Fibroblast of skin of left biceps (primary cell): ENCODE measurements at places on chromosomes 11 and 22.

- no peak for DNase-seq
These were observed 2.5 kb downstream of the OR56B4 start for GRCh38 chr11:6110011-6110410.

- no peak for DNase-seq
These were observed 720.9 kb downstream of the BRD1 start for GRCh38 chr22:49106842-49107152.

- DNase-seq: no peak
These were observed 60.9 kb upstream of the USP47 start for GRCh38 chr11:11780858-11781257.

DNA sequence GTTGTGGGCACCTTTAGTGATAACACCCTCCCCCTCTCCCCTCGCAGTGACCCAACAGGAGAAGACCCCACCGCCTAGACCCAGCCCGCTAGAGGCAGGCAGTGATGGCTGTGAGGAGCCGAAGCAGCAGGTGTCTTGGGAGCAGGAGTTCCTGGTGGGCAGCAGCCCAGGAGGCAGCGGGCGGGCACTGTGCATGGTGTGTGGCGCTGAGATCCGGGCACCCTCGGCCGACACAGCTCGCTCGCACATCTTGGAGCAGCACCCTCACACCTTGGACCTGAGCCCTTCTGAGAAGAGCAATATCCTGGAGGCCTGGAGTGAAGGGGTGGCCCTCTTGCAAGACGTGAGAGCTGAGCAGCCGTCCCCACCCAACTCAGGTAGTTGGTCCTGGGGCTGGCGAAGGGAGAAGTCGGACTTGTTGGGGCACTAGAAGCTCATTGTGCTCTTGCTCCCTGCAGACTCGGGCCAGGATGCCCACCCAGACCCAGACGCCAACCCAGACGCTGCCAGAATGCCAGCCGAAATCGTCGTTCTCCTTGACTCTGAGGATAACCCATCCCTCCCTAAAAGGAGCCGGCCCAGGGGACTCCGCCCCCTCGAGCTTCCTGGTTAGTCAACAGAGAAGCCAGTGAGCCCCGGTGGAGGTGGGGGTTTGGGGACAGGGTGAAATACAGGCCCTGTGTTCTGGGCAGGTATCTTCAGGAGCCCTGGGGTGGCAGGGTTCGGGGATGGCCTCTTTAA is 4.7 kb downstream of the SPINDOC start:
- DNase-seq: no peak

DNA sequence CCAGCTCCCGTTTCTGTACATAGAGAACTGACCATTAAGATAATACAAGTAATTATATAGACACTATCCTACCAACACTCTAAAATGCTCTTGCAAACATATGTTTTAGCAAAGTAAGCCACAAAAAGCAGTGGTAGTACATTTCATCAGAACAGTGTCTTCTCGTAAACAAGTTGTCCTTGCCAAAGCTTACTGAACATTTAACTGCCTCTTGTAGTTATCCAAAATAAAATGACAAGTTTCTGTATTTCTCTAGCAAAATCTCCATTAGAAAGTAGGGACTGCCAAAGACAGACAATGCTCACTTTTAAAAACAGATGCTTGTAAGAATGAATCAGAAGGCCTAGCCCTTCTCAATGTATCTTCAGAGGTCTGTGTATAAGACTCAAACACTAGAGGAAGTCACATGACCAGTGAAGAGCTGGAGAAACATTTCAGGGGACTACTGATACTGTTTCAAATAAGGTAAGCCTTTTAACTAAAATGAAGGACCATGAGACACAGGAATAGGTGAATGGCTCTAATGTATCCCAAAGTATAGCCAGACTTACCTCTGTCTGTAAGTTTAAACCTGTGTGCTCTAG is 7.8 kb upstream of the ZC3H12C start:
- DNase-seq: no peak

DNA sequence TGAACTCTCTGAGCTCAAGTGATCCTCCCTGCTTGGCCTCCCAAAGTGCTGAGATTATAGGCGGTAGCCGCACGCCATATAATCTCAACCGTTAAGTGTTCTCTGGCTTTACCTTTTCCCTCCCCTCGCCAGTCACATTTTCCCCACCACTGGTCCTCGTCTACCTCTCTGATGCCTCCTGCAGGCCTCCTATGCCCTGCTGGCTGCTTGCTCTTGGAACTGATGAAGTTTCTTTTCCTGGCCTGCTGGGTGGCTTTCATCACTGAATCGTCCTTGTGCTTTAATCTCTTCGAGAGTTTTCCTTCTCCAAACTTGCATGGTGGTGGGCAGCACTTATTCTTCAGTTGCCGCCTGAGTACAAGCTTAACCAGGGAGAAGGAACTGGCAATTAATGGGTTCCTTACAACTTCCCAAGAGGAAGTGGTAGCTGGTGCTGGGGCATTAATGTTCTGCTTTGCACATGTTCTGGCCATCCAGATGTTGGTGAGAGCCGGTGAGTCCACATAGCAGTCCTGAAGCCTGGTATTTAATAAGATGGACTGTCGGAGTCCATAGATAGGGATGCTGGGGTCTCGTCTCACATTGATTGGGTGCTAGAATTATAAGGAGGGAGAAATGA is 1.3 kb downstream of the C22orf31 start:
- DNase-seq: no peak

- DNase-seq: no peak
These were observed 52.1 kb upstream of the EIF3M start for GRCh38 chr11:32531528-32531927.

DNA sequence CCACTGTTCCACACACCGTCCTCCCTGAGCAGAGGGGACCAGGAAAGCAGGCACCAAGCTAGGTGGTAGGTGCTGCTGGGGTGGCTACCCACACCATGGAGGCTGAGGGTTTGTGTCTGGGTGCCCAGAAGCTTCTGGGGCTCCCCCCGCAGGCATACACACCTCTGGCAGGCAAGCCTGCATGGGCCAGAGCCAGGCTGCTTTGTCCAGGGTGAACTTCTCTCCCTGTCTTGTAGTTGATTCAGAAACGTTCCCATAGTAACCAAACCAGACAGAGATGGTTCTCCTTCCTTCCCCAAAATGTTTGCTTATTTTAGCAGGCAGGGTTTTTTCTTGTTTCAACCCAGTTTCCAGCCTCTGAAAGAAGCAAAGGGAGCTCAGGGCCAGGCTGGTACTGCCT is 40.9 kb upstream of the SUSD2 start:
- DNase-seq: no peak

- DNase-seq: no peak
These were observed 1.9 kb downstream of the SLC5A1 start for GRCh38 chr22:32044913-32045312.

GRCh38 chr11:71191201-71191600 is 61.2 kb downstream of the SHANK2 start:
- DNase-seq: no peak

- no peak for DNase-seq
These were observed 779.1 kb downstream of the BRD1 start for GRCh38 chr22:49048591-49048990.

DNA sequence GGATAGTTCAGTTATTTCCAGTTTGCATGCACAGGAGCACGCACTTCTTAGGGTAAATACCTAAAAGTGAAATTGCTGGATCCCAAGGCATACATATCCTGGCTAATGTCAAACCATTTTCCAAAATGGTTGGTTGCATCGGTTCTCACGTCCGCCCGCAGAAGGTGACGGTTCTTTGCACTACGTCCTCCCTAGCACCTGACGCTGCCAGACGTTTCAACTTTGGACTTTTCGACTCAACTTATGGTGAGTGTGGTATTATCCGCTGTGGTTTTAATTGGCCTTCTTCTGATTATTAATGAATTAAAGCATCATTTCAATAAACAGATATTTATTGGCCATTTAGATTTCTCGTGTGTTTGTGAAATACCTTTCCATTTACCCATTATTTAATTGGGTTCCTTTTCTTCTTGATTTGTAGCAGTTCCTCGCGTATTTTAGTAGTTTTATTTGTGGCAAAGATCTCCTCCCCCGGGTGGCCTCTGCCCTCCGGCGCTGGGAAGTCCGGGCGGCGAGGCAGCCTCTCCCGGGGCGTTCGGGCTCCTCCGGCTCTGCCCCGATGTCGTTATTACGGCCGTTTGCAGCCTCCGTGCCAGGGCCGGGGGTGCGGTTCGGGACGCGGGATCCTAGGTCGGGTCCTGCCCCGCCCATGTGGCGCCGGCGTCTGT is at the start of gene JHY:
JHY (plus strand) TSS at position 571 of the 668 bp plus-strand sequence. CDS start 3,091 bp downstream, outside the sequence.
- DNase-seq: no peak

- no peak for DNase-seq
These were observed 23.1 kb downstream of the PIH1D2 start for GRCh38 chr11:112050721-112051120.

DNA sequence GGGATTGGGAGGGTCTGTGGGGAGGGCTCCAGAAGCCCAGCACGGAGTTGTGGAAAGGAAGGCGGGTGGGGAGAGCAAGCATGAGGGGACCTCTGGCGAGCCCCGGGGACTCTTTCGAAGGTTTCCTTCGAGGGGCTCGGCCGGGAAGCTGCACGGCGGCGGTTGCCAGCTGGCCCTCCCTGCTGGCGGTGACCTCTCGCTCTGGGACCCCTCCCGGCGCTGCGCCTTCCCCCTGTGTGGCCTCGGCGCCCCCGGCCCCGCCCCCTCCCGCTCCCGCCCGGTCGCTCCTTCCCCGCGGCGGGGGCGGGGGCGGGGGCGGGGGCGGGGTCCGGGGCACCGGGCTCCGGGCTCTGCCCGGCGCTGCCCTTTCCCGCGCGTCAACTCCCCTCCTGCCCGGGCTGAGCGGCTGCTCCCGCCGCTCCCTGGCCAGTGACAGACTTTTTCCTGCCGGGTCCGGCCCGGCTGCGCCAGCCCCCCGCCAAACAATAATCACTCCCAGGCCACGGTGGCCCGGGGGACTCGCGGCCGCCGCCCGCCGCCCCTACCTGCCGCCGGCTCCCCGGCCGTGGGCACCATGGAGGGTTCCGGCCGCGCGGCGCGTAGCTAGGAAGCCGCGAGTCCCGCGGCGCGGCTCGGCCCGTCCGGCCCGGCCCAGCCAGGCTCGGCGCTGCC is 941 bp downstream of the CLCF1 start:
- DNase-seq: no peak

DNA sequence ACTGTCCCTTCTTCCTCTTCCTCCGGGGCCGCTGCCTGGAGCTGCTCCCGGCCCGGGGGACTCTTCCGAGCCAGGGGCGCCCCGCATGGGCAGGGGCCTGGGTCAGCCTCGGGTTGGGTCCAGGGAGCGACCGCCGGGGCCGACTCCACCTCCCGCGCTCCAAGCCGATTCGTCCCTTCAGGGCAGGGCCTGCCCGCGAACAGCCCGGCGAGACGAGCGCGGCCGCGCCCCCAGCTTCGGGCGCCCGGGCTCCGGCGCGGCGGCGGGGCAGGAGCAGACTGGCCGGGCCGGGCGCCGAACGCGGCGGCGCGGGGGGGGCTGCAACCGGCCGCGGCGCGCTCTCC is at the start of gene LARGE1:
LARGE1 (minus strand) TSS at position 280 of the 344 bp plus-strand sequence.
- DNase-seq: no peak
